Cerebellar nuclear complex (tissue), 1 donor: ENCODE measurements at places on chromosomes 11 and 22.

GRCh38 chr22:45039133-45039532 is 29.3 kb upstream of the PHF21B start:
- DNase-seq: no peak

DNA sequence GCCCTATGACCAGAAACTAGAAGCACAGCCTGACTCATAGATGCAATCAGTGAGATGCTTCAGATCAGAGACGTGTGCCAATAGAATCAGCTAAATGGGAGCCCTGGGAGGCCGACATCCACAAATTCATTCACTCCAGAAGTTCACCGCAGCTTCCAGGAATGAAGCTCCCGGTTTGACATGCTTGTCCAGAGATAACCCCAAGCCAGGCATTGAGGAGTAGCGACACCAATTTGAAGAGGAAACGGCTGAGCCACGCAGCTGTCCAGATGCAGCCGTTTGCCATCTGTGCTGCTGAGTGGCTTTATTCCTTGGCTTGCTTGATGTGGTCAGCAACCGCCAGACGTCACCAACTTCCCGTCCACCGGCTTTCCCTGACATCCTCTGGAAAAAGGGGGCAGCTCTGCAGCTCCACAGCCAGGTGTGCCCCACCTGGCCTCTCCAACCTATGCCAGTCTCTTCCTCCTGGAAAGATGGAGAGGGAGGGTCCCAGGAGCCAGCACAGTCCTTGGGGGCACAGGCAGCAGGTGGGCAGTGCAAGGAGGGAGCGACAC is 123.9 kb upstream of the OPCML start:
- no peak for DNase-seq

DNA sequence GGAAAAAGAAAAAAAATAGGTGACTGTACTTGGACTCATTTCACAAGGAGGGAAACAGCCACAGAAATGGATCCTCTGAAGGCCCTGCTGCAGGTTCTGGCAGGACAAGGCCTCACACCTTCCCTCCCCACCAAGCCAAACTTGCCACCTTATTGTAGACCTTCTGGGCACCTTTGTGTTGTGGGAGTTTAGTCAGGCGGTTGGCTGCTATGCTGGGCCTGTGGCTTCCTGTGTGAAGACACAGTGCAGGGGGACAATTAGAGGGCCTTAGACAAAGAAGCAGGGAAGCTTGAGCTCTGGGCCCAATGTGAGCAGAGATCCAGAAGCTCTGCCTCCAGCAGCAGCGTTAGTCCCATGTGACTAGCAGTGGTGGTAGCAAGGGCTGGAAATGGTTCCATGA is 4.2 kb downstream of the RAB1B start:
- no peak for DNase-seq

GRCh38 chr11:2940147-2940920 is 11.1 kb upstream of the PHLDA2 start:
- DNase-seq: no peak

DNA sequence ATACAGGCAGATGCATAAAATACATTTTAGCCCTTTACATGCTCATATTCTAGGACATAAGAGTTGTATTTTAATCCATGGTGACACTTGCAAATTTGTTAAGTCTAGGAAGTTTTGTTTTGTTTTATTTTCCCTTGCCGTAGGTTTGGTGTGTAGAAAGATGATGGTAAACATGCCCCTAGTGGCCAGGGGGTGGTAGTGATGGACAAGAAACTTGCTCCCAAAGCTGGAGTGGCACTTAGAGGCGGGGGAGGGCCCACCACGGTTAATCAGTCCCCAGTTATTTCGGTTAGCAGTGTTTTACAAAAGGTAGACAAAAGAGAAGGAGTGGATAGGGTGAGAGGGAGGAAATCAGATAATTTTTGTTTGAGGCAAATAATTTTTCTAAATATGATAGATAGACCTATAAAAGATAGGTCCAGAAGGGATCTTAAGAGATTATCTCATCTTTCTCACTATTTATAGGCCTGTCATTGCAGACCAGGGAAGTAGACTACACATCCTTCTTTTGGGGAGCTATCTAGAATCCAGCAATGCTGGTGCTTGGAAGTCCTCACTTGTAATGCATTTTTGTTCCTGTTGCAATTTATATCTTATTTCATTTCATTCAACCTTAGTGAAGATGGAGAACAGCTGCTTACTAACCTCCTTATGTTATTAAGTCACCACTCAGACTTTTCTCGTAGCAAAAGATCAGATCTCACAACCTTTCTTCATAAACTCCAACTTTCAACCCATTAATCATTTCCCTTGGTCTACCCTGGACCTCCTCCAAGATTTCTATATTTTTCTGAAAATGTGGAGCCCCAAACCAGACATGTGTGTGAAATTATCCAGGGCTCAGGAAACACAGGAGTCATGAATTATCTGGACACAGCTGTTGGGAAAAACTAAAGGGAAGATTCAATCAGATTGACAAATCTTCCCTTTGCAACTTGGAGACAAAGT is 5.9 kb upstream of the BDNF start:
- DNase-seq: no peak

- no peak for DNase-seq
These were observed 14.8 kb downstream of the CD6 start for GRCh38 chr11:60985991-60986915.

GRCh38 chr11:109986488-109986887 is 106.7 kb upstream of the ZC3H12C start:
- DNase-seq: no peak

DNA sequence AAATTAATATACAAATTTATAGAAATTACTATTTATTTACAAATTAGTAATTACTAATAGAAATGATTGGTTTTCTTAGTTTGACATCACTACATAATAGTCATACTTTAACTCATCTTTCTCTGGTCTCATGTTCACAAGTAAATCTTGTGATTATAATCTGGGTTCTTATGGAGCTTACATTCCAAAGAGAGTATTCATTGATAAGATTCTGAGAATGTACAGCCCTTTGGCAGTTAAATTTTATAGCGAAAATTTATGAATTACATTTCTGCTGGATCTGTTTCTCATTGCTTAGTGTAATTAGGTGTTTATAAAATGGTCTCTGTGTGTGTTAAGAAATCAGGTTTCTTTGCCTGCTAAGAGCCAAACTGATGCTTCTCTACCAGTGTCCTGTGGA is 175.2 kb downstream of the TMEM135 start:
- DNase-seq: no peak

- DNase-seq: no peak
These were observed 25.1 kb upstream of the ALDH3B2 start for GRCh38 chr11:67699521-67699920.

DNA sequence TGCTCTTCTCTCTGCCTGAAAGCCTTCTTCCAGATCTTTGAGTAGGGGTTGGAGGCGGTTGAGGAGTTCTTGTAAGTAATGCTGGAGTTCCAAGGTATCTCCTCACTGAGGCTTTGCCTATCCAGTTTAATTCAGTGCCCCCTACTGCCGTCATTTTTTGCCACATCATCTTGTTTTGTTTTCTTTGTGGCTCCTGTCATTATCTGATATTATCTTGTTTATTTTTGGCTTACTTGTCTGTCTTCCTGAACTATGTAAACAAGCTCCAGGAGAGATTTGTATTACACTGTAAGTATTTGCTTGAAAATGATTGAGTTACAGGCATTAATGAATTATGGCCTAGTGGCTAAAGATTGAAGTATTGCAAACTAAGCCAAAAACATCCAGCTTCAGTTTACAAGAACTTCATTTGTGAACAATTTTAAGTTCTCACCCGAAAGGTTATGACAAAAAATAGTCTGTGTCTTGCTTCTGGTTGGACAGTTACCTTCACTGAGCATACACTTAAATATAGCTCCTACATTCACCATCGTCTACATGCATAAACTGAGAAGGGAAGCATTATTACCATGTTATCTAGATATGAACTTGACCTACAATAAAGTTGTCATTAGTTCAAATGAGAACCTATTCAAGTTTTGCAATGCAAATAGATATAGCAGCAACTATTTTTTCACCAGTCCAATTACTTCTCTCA is 154.8 kb downstream of the ARHGAP42 start:
- DNase-seq: no peak

- DNase-seq: no peak
These were observed 127.7 kb downstream of the BRD1 start for GRCh38 chr22:49699928-49700498.

DNA sequence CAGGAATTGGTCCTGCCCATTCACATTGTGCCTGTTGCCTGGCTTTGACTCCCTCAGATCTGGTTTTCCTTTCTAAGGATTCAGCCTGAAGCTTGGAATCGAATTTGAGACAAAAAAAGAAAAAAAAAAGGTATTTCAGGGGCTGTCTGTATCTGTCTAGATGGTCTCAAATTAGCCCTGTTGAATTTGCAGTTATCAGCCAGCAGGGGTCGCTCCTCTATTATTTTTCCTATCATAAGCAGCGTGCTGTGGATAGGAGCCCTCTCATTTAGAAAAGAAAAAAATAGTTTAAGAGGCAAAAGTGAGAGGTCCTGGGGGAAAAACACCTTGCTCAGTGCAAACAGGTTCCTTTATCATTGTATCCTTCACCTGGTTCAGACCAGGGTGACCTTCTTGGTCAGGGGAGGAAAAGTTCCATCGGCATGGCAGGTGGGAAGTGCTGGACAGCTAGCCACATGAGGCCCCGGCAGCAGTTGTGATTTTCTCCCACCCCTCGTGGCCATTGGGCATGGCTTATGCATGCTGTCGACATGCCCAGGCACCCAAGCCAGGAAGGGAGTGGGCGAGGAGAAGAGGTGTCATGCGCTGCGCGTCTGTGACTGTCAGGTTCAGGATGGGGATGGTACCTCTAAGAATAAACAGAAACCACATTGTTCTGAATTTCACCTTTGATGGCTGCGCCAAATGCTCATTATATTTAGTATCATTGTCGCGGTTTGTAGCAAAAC is 13.1 kb downstream of the OR5AK2 start:
- no peak for DNase-seq

DNA sequence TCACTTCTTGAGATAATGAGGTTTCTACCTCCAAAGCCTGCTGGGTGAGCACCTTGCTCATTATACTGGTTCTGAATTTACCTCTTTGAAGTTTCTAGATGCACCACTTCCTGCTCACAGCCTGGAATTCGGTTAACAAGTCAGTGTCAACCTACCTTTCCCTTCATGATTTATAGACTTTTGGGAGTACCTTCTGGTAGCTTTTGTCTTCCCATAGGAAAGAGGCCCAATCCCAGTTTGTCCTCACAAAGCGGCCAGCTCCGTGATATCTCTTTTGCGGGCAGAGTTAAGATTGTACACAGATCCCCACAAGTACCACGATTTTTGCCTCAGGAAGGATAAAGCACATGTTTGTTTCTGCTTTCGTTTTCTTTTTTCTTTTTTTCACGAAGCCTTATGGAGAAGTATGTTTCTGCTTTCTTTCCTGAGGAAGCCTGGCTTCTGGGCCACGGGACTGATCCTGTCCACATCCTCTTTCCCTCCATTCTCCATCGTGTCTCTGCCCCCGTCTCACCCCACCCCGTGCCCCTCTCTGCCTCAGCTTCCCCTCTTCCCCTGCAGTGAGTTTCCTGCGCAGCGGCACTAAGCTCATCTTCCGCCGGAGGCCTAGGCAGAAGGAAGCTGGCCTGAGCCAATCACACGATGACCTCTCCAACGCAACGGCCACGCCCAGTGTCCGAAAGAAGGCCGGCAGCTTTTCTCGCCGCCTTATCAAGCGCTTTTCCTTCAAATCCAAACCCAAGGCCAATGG is 5.7 kb upstream of the HINFP start:
- DNase-seq: no peak

GRCh38 chr22:22855617-22856308 is 31.9 kb upstream of the IGLL5 start:
- DNase-seq: no peak

DNA sequence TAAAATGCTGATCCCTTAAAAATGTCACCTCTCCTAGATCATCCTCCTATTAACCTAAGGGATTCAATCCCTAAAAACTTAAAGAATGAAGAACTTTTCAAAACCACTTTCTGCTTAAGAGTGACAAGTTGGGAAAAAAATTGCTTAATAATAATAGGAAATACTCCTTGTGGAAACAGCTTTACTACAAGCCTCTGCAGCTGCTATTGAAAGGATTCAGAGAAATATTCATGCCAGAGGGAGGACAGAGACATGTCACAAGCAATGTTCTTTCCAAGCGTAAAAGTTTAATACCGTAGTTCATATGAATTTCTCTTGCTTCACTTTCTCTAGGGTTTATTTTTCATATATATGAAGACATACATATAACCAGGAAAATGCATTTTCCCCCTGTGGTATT is 98.2 kb downstream of the ARHGAP20 start:
- DNase-seq: no peak

DNA sequence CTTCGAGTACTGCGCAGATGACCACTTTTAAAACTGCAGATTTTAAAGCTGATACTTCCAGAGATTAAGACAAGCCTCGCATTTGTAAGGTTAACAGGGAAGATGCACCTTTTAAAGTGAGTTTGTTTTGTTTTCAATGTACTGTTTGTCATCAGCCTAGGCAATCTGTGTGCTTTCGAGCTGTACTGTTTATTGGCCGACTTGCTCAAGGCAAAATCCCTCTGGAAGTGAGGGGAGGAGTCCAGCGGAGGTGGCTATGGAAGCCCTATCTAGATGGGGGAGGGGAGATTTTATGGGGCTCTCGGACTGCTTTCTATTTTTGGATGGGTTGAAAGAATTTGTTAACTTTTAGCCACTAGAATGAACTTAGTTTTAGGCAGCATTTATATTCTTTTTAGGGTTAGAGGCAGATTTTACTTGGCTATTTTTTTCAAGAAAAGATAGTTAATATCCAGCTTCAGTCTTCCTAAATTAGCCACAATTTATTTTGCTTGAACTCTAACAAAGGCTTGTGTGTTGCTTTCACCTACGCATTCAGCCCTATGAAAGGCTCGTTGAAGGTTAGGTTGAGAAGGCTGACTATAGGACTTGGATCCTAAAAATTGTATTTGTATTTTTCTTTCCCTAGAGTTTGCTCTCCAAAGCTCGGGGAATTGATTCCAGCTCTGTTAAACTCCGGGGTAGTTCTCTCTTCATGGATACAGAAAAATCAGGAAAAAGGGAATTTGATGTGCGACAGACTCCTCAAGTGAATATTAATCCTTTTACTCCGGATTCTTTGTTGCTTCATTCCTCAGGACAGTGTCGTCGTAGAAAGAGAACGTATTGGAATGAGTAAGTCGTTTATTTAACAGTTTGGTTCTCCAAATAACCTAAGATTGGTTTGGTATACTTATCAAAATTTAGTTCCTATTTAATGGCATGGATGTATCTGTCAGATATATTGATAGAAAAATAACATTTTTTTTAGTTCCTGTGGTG is 2.1 kb downstream of the WEE1 start:
- no peak for DNase-seq

GRCh38 chr11:96079691-96080090 is 155.8 kb upstream of the MTMR2 start:
- DNase-seq: no peak

DNA sequence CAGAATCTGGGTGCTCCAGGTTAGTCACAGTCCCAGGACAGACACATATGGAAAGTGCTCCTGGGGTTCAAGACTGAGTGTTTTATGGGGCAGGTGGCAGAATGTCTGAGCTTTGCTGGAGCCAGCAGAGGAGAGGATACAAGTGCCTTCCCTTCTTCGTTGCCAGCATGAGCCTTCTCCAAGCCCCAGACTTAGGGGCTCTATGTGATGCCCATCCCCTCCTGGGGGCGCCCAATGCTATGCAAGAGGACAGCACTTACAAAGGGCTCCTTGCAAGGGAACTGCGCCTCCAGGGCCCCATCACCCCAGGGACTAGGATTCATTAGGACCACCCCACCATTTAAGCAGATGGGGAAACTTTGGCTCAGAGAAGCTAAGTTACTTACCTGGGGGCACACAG is 581.9 kb downstream of the BUD13 start:
- DNase-seq: no peak
